ENCODE measurements at places on chromosomes 11 and 22.

- DNase-seq = no peak
These were observed 44.0 kb upstream of the KIRREL3 start for GRCh38 chr11:127044535-127044934.

DNA sequence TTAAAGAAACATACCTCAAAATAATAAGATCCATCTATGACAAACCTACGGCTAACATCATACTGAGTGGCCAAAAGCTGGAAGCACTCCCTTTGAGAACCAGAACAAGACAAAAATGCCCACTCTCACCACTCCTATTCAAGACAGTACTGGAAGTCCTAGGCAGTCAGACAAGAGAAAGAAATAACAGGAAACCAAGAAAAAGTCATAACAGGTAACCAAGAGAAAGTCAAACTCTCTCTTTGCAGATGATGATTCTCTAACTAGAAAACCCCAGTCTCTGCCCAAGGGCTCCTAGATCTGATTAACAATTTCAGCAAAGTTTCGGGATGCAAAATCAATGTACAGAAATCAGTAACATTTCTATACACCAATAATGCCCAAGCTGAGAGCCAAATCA lies 35.6 kb downstream of the TMEM123 start:
- no peak for DNase-seq

DNA sequence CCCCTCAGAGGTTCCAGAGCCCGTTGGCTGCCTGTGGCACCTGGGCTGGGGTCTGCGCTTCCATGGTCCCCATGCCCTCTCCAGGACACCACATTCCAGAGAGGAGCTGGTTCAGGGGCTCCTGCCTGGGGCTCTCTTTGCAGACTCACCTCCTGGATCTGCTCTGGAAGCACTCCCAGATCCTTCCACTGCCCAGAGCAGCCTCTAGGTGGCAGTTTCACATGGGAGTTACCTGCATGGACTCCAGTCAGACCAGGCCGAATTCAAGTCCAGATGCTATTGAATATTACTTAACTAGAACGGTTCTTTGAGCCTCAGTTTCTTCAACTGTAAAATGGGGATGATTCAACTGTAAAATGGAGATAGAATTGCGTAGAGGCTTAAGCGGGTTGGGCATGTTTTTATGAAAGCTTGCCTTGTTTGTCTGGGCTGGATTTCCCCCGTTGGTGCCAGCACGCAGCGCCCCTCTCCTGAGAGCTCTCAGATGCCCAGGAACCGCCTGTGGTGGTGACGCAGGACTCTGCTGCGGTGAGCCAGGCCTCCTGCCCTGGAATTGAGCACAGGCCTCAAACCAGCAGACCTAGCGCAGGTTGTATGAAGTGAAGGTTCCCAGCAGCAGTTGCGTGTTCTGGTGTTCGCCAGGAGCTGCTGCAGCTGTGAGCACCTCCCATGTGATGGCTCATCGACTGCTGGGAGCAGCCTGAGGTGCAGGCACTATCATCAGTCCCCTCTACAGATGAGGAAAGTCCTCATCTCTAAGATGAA lies 44.2 kb downstream of the LMO1 start:
- DNase-seq = no peak

GRCh38 chr11:72102631-72102945 lies 509 bp downstream of the LAMTOR1 start:
- DNase-seq = no peak

DNA sequence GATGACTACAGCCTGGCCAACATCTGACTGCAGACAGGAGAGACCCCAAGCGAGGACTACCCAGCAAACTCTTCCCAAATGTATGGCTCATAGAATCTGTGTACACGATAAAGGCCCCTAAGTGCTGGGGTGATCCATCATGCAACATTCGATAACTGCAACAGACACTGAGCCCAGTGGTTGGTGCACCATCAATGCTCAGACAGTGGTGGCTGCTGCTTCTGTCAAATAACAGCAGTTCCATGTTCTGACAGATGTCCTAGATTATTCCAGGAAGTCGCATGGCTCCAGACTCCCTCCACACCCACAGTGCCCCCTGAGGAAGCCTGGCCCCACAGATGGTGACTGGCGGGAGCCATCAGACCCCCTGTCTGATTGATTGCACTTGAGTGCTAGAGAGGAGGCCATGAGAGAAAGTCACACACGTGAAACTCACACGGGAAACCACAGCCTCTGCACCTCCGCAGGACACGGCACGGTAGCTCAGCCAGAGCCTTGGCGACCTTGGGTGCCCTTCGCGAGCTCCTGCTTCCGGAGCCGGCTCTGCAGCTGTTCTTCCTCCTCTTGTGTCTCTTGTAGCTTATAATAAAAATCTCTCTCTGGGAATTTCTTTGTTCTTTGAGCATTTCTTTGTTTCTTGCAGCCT lies 1155.9 kb downstream of the TBC1D22A start:
- DNase-seq = no peak

DNA sequence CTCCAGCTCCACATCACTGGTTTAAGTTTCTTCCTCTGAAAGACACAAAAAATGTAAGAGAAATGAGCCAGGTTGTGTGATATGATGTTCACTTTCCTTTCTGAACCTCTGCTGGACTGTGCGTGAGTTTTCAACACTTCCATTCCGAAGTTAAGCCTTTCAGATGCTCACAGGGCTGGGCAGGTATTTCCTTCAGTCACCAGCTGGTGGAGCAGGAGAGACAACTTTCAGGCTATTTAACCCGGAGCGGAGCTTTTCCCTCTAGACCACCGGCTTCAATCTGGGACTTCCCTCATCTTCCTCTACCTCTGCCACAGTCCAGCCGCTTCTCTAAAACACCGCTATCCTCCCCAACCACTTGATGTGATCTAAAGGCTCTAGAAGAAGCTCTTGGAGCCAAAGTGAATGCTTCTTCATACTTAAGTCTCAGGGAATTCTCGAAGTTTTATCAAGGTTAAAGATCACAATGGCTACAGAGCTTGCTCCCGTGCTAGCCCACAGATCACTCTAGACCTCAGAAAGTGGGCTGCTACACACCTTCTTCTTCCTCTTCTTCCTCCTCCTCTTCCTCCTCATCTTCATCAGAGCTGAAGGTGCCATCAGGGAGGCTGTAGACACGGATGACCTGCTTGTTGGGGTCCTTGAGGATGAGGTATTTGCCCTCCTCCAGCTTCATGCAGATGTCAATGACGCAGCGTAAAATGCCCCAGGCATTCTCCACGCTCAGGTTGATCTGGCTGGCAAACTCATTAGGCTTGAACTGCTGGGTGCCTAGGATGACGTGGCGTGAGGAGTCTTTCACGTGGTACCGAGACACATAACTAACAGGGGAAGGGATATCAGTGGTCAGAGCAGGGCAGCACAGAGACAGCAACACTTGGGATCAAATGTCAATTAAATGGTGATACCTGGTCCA lies 4.4 kb upstream of the FOXRED2 start:
- no peak for DNase-seq

- DNase-seq = peak; percentile 18
These were observed at the start of gene ANO3 for GRCh38 chr11:26331911-26332571. TSS of gene ANO3 (plus strand) at chr11:26332130. CDS start at chr11:26332276, 146 bp downstream.

GRCh38 chr11:28038775-28039174 lies 69.2 kb downstream of the KIF18A start:
- DNase-seq = no peak

DNA sequence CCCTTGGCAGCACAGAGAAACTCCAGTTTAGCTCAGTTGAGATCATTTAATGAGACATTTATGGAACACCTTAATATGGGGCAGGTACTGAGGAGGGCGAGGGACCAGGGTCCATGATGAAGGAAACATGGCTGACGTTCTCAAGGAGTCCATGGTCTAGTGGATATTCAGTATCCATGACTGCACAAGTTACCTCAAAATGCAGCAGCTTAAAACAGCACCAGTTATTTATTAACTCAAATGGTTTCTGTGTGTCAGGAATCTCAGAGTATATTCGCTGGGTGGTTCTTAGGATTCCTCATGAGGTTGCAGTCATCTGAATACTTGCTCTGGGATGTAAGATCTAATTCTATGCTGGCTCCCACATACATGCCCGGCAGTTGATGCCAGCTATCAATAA lies 346.8 kb downstream of the LARGE1 start:
- DNase-seq = no peak

GRCh38 chr11:72579816-72580641 lies 94.2 kb downstream of the PDE2A start:
- no peak for DNase-seq

- no peak for DNase-seq
These were observed 34.4 kb downstream of the MCAM start for GRCh38 chr11:119282495-119282894.

DNA sequence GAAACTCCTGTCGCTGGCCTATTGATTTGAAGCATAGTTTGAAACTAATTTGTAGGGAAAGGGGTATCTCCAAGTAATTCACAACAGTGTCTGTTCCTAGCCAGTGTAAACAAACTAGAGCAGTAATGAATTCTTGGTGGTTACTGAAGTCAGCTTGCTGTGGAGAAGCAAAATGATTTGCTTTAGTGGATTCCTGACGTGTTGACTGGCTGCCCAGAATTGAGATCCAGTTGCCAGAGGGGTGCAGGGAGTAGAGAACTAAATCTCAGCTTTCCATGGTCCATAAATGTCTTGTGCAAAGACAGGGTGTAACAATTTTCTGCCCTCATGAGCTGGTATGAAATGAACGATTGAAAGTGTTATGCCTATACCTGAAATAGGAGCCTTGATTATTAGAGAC lies 382.5 kb upstream of the KIRREL3 start:
- DNase-seq = no peak

- DNase-seq = no peak
These were observed 145.9 kb upstream of the PITPNB start for GRCh38 chr22:28064920-28065319.

DNA sequence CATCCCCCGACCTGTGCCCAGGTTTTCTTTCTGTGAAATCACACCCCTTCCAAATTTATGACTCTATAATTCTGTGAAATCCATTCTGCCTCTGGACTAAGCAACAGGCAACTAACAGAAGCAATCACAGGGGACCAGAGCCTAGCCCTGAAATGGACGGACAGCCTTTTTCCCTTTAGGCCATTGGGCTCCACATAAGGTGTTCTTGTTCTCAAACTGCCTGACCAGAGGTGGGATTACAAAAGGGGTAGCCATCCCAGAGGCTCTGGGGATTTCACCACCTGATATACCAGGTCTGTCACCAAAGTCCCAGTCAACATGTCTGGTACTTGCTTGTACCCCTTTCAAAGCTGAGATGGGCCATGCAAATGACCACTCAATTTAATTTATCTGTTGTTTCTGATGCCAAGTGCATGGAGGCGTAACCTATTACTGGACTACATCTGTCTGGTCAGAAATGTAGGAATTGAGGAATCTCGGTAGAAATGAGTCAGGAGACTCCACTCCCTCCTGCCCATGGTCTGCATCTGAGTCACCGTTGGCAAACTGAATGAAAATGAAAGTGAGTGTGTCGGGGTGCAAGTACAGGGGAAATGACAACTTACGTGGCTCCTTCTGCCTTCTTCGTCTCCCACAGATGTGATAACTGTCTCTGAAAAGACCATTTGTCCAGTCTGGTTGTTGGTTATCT lies 10.2 kb downstream of the DKK3 start:
- DNase-seq = peak; percentile 57

DNA sequence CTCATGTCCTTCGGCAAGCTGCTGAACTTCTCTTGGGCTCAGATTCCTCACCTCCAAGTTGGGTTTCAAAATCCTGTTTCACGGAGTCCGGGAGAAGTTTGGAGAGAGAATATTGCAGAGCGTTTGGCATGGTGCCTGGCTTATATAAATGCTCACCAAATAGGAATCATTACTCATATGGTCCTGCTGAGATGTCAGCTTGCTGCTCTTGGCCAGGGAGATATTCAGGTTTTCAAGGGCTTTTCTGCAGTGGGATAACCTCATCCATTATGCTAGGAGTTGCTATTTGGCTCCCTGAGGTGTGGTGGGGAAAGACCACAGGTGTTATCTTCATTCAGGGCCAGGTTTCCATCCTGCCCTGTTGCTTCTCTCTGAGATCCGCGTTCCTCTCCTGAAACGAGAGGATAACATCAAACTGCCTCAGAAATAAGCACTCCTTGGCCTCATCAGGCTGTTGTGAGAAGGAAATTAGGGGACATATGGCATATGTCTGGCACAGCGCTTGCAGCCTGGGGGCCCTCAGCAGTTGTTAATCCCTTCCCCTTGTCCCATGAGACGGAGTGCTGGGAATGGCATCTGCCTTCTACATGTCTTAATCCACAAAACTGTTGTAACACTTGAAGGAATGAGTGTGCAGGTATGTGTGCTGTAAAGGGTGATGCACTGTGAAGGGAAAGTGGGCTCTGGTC lies 29.9 kb upstream of the ACER3 start:
- peak; percentile 67 for DNase-seq

GRCh38 chr22:19178065-19178656 lies 375 bp downstream of the SLC25A1 start:
- DNase-seq = no peak

DNA sequence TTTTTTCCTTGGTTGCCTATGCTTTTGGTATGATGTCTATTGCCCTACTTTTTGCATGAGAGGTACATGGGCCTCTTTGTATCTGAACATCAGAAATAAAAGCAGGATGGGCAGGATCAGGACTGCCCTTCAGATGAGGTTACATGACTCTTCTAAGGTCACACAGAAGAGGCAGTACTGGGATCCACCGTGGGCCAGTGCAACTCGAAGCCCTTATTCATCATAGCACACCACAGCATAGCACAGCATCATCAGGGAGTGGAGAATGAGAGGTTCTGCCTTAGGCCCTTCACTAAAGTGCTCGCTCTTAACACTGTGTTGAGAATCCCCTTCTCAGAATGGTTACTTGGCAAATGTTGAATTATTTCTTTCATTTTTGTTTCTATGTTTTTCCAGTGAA lies 88.3 kb downstream of the C22orf31 start:
- DNase-seq = no peak

GRCh38 chr11:74169738-74170458 lies 904 bp downstream of the C2CD3 start:
- DNase-seq = no peak

GRCh38 chr11:34492806-34493414 lies 20.7 kb downstream of the ELF5 start:
- DNase-seq = no peak

DNA sequence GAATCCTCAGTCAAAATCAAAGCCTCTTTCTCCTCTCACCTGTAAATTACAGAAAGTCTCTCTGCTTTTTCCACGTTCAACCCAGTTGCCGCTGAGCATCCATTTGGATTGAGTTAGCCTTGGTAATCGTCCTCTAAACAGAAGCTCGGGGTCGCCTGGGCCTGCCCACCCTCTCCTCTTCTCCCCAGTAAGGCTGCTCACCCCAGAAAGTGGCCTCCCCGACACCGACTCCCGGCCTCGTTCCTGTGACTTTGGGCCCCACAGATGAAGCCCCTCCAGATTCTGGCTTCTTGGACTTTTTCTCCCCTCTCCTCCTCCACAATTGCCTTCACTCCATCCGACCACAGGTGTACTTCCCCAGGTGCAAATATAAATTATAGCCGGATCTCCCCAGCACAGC lies 1500.0 kb downstream of the BRD1 start:
- no peak for DNase-seq

- DNase-seq = no peak
These were observed 132.1 kb downstream of the RAB38 start for GRCh38 chr11:88043149-88043548.

Data from AG09309 (cell line).